ENCODE measurements at places on chromosomes 2 and 18.

GRCh38 chr2:79292239-79292957 lies 132.8 kb upstream of the REG3A start:
- no peak for DNase-seq

- DNase-seq: no peak
These were observed 69.8 kb downstream of the CCBE1 start for GRCh38 chr18:59627414-59627813.

DNA sequence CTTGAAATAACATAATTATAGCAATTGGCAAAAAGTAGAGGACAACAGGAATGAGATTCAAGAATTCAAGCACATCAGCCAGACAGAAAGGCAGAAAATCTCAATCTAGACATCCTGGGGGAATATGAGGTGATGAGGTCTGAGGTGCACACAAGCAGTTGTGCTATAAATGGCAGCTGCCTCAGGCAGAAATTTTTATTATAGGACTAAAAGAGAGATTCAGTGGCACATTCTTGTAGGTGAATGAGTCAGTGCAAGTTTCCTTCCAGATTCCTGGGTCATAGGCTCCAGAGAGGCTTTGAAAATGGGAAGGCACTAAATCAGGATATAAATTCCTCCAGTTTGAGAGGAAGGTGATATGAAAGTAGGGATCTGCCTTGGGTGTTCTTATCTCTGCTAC lies 127.2 kb upstream of the THSD7B start:
- no peak for DNase-seq

- DNase-seq: no peak
These were observed 120.9 kb upstream of the CDC42EP3 start for GRCh38 chr2:37792366-37792765.

Data from NCI-H2081 (cell line).